Stimulated activated CD4-positive, alpha-beta T cell treated with anti-CD3 and anti-CD28 coated beads, Interleukin-4, amount 100 ng/mL, for 1 hour (primary cell): ENCODE measurements at places on chromosomes 4 and X.

- no peak for DNase-seq
Observed at GRCh38 chr4:182648766-182649165, 268.4 kb downstream of the DCTD start.

DNA sequence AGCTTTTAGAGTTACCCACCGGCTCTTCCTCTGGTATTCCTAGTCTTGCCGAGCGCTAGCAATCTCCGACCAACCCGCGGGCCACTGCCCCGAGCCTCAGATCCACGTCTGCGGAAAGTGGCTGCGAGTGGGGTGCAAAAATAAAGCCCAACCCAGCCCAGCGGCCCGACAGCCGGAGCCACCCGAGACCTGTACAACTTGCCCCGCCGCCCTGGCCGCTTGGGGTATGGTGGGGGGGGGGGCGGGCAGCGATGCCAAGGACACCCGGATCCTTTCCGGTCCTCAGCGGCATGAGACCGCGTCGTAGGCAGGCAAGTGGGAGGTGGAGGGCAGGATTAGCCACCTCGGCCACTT lies 1.6 kb downstream of the SLITRK4 start:
- no peak for DNase-seq

DNA sequence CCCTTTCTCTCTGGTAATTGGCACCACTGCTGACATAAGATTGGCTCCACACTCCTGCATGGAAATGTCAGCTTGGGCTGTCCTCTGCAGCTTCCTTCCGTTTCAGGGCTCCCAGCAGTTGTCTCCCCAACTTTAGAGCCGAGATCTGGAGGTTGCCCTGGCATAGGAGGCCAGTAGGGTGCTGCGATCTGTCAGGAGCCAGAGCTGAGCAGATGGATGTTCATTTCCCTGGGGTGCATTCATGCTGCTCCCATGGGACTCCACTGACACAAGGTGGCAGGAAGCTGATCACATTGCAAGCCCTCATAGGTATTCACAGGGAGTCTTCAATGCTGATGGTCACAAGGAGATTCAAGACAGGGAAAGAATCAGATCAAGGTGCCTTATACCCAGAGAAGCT lies 116.6 kb upstream of the RAI2 start:
- DNase-seq = no peak

DNA sequence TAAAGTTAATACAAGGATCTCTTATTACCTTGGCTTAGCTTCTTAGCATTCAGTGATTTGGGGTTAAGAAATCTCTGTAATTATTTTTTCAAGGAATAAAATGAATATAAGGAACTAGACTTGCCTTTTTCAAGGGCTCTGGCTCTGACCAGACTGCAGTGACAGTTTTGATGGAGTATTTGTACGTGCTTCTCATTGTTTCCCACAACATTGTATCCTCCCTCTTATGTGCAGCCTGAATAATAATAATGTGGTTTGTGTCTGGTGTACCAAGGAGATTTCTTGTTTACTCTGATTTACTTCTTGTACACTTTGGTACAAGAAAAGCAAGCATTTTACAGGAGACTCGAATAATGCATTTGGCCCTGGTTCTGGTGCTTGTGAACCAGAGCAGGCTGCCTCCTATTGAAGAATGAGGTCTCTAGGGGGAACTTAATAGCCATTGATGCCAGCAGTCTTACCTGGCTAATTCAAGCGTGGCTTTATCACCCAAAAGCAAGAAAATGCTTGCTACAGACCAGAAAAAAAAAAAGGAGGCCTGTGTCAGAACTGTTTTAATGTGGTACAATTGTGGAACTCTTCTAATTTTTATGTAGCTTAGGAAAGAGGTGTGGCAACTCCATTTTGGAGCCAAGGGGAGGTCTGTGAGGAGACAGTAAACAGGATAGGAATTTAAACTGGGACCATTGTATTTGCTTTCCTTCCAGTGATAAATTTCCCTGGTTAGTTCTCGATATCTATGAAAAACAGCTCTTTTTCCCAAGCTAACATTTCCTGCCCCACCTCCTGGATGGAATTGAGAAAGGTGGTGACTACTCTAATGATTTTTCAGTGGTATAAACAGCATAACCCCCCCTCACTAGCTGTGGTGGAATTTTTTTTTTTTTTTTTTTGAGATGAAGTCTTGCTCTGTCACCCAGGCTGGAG lies 5.6 kb downstream of the OTC start:
- no peak for DNase-seq

DNA sequence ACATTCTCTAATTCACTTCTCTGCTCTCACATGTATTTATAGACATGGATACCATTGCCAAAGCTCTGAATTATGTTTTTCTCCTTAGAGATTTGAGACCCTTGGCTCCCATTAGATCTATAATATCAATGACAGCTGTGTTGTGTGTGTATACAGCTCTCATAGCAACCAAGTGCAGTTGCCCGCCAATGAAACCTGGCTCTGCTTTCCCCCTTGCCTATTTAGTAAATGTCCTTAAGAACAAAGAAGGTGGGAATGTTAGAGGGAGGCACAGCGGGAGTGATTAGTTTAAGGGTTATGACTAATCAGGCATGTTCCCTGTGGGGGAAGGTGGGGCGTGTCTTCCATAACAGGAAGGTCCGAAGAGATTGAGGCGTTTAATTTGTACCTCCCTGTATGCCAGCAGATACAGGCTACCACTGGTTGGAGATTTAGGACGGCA lies 100.5 kb upstream of the TBC1D9 start:
- no peak for DNase-seq

DNA sequence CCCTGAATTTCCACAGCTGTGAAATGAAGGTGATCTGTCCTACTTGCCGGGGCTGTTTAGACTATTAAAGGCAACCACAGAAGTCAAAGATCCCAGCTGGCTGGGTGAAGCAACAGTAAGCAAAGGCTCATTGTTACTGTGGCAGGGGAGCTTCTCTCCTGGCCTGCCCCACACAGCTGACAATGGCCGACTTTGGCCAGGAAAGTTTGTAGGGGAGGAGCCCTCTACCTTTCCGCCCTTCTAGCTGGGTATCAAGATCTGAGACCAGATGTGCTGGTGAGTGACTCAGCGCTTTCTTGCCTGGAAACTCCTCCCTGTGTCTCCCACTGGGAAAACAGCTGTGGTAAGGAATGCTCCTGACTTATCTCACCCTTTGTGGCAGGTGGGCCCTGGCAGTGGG lies 21.1 kb downstream of the RASSF6 start:
- DNase-seq = no peak

DNA sequence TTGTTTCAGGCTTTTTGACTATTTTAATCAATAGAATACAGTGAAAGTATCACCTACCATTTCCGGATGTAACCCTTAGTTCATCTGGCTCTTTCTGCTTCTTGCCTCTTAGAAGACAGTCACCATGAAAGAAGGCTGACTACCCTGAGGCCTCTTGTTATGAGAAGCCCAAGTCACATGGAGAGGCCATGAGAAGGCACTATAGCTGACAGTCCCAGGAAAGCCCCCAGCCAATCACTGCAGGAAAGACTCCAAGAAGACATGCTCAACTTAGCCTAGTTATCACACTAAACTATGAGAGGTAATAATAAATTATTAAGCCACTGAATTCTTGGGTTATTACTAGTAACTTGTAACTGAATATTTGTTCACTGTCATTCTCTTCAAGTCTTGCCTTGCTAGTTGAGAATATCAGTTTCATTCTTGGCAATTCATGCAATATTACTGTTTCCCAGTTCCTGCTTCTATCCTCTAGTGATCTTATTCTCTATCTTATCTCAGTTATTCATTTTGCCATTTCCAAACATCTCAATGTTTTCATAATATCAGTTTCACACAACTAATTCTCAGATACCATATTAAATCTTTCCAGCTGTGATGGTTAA lies 57.1 kb upstream of the GUCY1A1 start:
- no peak for DNase-seq

DNA sequence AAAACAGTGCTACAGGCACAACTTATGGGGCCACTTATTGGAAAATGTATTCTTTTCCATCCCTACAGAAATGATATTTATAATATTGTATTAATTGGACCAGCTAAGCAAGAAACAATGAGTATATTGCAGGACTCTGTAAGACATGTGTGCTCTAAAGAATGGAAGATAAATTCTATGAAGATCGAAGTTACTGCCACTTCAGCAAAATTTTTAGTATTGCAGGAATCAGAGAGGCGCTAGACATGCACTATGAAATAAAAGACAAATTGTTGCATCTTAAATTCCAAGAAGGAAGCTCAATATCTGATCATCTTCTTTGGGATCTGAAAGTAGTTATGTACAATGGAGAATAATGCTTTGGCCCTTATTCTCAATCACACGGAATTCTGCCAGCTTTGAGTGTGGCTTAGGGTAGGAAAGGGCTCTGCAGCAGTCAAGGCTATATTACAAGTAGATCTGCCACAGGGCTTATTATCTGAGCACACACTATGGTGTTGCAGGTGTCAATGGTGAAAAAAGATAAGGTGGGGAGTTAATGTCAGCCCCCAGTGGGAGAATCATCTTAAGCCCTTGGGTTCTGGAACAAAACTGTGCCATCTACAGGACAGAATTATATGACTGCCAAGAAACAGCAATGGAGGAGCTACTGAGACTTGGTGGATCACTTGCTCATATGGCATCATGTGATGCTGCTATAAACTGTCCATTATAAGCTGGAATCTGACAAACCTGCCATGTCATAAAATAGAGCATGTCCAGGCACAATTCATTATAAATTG lies 334.0 kb upstream of the NDST3 start:
- DNase-seq = no peak

DNA sequence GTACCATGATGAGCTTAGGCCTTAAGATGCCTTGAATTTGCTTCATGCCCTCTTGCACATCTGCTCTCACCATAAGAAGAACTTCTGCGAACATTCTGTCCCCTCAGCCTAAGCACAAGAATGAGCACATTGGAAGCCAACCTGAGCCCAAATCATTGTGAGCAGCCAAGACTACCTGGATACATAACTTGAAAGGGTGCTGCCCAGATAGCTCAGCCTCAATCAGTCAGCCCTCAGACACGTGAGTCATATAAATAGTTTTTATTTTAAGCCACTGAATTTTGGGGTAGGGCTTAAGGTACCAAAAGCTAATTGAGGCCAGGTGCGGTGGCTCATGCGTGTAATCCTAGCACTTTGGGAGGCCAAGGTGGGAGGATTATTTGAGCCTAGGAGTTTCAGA lies 27.5 kb upstream of the BBS12 start:
- no peak for DNase-seq

GRCh38 chr4:121062521-121062920 lies 9.8 kb downstream of the NDNF start:
- DNase-seq = no peak

DNA sequence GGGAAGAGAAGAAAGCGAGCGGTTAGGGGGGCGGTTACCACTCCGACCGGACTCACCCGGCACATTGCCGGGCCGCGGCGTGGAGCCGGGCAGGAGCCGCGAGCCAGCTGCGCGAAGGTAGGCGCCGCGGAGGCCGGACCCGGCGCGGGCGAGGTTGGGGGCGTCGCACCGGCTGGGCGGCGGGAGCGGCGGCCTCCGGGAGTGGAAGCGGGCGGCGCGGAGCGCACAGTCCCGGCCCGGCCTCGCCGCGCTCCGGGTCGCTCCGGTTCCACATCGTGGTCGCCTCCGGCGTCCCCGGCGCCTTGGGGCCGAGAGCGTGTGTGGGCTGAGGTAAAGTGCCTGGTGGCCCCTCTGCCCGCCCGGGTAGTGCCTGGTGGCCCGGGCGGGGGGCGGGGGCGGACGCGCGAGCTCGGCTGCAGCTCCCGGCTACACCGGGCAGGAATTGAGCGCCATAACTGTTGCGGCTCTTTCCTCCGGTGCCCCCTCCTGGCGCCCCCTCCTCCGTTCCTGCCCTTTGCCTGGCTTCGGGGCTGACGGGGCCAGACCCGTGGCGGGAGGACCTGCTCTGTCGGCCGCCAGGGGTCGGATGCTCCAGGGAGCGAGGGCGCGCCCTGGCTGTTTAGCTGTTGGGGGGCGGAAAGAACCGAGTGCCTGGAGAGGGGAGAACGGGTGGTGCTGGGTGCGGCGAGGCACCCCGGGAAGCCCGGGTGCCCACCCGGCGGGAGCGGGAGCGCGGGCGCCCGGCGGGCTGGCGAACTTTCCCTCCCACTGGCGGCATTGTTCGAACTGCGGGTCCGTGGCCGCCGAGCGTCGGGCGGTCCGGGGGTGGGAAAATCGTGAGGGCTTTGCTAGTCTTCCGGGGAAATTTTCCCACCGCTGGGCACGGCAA lies 626 bp downstream of the JADE3 start:
- peak; percentile 29 for DNase-seq

- no peak for DNase-seq
Observed at GRCh38 chrX:630007-630611, 482 bp upstream of the SHOX start.

GRCh38 chrX:115560978-115561604 lies at the start of gene PLS3:
TSS of gene PLS3 (plus strand) at chrX:115561174. CDS start at chrX:115610251, 49,077 bp downstream.
- no peak for DNase-seq

GRCh38 chr4:176675810-176676209 lies 116.9 kb downstream of the VEGFC start:
- DNase-seq = no peak

GRCh38 chrX:40543661-40544328 lies 37.0 kb upstream of the ATP6AP2 start:
- DNase-seq = no peak

DNA sequence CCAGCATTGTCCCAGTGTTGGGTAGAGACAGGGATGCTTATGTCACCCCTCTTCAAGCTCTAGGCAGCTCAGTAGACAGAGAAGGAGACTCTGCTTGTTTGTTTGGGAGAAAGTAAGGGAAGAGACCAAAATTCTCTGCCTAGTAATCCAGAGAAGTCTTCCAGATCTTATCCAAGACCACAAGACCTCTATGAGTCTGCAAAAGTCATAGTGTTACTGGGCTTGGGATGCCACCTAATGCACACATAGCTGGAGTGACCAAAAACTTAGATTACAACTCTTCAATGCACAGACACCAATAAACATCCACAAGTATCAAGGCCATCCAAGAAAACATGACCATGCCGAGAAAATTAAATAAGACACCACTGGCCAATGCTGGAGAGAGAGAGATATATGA lies 205.5 kb downstream of the UNC5C start:
- DNase-seq = no peak

- no peak for DNase-seq
Observed at GRCh38 chr4:4918067-4918466, 58.6 kb downstream of the MSX1 start.

DNA sequence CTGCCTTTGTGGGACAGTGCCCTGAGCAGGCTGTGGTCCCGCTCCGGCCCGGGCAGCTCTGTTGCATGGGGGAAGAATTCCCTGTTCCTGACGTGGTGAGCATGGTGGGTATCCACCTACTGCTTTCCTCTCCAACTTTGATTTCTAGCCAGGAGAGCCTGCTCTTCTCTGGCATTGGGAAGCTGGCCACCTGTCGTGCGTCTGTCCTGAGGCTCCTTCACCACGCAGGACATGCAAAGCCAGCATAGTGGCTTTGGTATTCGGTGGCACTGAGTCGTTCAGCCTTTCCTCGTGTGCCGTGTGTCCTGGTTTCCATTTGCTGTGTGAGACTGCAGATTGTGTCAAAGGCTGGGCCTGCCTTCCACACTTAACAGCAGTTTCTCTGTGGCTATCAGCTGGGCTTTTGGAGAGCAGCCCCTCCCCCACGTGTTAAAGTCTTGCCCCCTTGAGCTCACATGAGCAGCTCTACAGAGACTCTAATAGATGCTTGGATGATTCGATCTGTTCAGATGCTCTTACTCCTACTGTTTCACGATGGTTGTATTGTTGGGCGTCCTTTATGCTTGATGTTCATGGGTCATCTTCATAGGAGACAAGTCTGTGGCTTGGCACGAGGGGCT lies 46.3 kb upstream of the CLCN4 start:
- no peak for DNase-seq
